ENCODE measurements at places on chromosomes 5 and 9.

- no peak for DNase-seq
Measured at GRCh38 chr9:123893831-123894460, 36.0 kb downstream of the DENND1A start.

- no peak for DNase-seq
Measured at GRCh38 chr5:158541536-158542297, 558.0 kb downstream of the EBF1 start.

DNA sequence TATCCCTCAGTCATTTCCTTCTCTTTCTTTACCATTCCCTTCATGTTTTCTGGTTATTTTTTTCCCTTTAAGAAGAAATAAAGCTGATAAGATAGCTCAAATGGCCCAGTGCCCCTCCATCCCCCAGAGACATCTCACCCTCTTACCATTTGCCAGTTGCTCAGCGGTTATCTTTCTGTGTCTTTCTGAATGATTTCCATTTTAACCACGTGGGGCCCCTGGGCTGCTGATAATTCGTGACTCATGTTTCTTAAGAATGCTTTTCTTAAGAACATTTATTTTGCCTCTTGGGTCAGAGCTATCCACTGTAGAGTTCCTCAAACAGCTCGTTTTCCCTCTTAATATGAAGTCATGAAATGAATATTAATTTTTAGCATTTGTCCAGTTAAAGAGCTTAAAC lies 147.8 kb downstream of the MAST4 start:
- no peak for DNase-seq

DNA sequence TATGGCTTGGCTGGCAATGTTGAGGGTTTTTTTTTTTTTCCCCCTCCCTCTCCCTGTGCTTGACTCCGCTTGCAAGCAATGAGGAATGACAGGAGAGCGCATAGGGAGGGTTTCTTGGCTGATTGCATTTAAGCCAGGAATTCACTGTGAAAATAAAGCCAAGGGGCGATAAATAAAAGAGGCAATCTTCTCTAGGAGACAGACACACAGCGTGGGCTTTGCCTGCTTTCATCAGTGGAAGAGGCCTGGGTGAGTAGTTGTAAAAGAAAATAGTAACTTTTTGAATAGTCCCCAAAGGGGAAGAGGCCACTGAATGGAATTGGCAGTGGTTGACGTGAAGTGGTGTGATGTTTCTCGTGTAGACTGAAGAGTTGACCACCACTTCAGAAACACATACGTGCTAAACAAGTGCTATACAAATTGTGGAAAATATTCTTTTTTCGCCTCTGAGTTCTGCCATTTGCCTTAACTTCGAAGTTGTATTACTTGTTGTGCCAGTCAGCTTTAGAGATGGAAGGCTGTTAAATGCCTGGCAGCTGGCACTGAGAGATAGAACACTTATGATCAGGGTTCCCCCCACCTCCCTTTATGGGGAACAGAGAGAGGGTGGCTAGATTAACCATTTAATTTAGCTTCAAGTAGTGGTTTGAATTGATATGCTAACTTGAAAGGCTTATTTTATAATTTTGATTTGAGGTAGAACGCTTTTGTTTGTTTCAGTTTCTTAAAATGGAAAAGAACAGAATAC lies 3.0 kb downstream of the ZSWIM6 start:
- DNase-seq: no peak

DNA sequence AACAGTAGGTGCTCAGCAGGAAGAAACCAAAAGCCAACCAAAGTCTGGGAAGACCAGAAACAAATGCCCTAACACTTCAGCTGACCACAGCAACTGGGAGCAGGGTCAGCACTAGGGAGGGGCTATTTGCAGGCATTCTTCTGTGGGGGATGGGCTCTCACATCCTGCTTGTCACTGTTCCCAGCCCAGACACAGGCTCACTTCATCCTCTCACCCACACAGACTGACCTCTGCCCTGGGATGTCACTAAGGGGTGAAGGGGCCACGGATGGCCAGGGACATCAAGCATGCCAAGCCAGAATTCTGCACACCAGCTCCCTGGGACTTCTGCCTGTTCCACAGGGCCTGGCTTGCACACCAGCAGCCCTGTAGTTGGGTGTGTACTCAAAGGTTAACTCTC lies 28.7 kb downstream of the GFRA3 start:
- DNase-seq: no peak

- no peak for DNase-seq
Measured at GRCh38 chr5:146290318-146290717, 48.3 kb upstream of the POU4F3 start.

GRCh38 chr5:7317751-7318150 lies 78.2 kb upstream of the ADCY2 start:
- DNase-seq: no peak

DNA sequence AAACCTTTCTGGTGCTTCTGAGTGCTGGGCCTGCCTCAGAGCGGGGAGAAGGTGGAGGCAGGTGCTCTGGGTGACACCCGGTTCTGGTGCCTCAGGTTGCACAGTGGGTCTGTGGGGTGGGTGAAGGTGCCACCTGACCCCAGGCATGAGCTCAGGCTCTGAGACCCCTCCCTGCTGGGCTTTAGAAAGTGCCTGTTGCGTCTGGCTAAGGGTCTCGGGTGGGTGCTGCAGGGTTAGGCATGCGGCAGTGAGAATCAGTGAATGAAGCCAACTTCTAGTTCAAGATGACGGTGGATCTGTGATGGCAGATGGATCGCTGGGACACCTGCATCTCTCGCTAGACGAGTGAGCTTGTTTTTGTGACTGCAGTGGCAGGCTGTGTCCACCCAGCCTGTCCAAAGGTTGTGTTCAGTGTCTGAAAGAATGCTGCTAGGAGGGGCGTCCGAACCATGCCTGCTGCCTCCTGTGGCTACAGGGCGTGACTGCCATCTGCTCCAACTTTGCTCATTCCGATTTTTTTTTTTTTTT lies 5.0 kb downstream of the SQSTM1 start:
- DNase-seq: no peak

- no peak for DNase-seq
Measured at GRCh38 chr9:38345851-38346755, 46.4 kb upstream of the ALDH1B1 start.

GRCh38 chr5:100788417-100788816 lies 114.7 kb downstream of the ST8SIA4 start:
- no peak for DNase-seq

- DNase-seq: no peak
Measured at GRCh38 chr9:112734892-112735291, 15.7 kb upstream of the SNX30 start.

DNA sequence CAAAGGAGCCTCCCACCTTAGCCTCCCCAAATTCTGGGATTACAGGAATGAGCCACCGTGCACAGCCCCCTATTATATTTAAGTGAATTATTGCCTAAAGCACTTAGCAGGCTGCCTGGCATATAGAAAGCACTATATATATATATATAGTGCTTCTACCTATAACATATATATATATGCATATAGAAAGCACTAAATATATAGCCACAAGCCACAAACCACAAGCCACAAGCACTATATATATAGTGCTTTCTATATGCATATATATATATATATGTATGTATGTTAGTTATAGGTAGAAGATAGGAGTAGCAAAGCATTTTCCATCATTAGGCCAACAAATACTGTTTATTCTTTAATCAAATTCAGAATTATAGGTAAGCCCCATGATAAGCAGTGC lies 185.8 kb downstream of the CWC27 start:
- no peak for DNase-seq

- no peak for DNase-seq
Measured at GRCh38 chr5:103293719-103294118, 35.2 kb downstream of the MACIR start.

GRCh38 chr5:103487218-103487617 lies 75.4 kb downstream of the NUDT12 start:
- no peak for DNase-seq

DNA sequence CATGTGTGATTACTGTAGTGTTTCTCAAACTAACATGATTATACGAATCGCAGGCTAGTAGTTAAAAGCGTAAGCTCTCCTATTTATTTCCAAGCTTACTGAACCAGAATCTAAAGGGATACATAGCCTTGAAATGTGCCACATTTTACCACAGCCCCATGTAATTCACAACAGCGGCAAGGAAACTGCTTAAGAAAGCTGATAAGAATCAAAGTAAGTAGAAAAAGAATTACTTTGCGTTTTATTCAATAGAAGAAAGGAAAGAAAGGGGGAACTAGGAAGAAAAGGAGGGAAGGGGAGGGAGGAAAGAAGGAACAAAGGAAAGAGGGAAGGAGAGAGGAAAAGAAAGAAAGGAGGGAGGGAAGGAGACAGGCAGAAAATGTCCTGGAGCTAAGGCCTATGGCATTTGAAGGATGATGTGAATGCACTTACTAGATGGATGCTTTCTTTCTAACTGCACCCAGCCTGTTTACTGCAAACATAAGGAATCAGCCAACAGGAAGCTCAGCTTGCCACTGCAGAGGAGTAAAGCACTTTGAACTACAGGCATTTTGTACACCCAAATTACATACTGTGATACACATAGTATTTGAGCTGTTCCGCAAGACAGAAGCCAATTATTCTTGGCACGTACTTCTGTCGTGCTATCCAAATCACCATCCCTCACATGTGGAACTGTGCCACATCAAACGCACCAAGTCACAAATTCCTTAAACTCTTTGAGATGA lies 521.7 kb downstream of the RAB3C start:
- no peak for DNase-seq

- no peak for DNase-seq
Measured at GRCh38 chr5:34685485-34686165, 29.5 kb downstream of the RAI14 start.

DNA sequence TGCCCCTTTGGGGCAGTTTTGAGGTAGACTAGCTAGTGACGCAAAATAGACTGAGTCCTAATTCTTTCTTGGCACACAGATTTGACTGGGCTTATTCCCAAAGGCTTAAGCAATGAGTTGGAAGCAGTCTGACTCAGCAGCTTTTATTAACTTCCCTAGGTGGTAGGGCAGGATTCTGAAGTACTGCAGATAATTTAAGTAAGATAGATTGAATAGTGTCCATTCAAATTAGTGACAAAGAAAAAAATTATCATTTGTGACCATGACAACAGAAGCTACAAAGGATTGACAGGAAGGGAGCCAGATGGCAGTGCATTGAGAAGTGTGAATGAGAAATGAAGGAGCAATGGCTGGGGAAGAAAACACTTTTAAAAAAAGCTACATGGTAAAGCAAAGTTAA lies 649.4 kb downstream of the CDH9 start:
- no peak for DNase-seq

DNA sequence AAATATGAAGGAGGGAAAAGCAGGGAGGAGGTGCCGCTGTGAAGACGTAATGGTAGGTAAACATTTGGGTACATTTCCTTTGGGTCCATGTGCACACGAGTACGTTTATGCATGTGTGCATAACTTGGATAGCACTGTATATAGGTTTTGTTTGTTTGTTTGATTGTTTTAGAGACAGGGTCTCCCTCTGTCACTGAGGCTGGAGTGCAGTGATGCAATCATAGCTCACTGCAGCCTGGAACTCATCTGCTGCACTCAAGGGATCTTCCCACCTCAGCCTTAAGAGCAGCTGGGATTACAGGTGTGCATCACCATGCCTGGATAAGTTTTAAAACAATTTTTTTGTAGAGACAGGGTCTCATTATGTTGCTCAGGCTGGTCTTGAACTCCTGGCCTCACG lies 94.0 kb downstream of the THBS4 start:
- no peak for DNase-seq

DNA sequence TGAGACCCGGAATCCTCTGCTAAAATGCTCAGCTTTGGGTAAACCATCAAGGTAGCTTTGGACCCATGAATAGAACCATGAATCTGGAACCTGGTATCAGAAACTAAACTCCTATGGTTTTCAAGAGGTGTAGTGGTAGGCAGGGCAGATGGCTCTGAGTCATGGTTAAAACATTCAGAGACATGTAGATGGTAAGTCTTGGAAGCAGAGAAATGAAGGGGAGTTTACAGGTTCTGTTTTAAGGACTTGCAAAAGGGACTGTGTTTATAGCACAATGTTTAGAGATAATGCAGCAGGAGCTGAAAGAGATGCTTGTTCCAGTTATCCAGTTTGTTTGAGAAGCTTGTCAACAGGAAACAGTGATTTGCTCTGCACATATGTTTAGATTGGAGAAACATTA lies 36.0 kb upstream of the FBN2 start:
- no peak for DNase-seq

DNA sequence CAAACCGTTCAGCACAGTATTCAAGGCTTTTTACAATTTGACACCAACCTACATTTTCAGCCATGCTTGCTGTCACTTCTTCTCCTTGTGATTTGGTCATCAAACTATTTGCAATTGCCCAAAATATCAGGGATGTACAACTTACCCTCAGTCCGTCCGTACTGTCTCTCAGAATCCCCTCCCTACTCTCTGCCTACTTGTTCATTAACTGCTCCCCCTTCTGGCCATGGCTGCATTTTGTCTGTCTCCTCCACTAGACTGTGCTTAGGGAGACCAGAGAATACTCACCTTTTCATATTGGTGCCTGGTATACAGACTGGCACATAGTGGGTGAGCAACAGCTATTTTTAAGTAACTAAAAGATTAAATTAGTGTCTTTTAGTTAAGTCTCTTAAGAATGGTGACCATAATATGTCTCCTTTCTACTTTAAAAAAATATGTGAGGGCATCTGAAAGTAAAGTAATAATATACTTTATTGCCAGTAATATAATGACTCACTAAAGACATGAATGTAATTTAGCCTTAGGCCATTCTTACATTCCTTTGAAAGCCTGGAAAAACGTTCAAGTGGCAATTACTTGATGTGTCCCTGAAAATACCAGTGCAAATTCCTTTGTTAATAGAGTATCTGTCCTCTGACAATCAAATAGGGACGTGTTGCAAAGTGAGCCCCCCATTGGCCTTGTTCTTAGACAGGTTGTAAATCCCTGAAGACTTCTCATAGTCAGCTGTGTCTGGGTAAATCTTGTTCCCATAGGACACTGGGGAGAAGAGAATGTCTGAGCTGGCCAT lies 27.8 kb downstream of the PRLR start:
- DNase-seq: no peak

GRCh38 chr9:93826905-93827544 lies 128.1 kb downstream of the BARX1 start:
- DNase-seq: no peak

DNA sequence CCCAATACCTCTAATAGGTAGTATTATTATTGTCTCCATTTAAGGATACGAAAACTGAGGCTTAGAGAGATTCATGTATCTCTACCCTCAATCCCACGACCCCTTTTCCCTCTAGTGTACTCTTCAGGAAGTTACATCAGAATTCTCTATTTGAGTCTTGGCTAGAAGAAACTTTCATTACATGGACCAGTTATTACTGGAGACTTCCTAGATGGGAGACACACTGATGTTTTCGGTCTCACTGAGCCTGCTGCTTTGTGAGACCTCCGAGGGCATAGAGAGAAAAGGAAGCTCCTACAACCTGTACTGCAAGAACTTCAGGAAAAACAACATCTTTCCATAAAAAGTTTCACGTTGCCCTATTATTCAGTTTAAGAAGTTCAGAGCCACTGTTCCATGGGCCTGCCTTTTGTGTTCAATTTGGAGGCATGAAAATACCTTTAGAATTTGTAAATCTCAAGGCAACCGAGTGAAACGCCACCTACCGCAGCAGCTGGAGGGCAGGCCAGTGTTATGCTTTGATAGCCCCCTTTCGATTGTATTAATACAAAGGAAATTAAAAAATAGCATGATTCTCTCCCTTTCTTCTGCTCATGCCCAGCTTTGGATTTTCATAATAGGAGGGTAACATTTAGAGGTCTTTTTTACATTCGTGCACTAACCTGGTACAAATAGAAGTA lies 223.3 kb downstream of the EBF1 start:
- DNase-seq: no peak

All from KG1 (cell line).